ENCODE measurements at places on chromosomes 2 and 18. TPM values are rescaled to one million over a fixed set of nuclear protein-coding genes. Genes with fewer than 3 reads are reported as not detected.

The SERPINB12 gene
- total RNA-seq: not detected

The TSPYL6 gene
- 0.31 TPM for total RNA-seq

The IL1F10 gene
- not detected for total RNA-seq

The HRH4 gene
- total RNA-seq: not detected

The GNAL gene
- total RNA-seq: 49.8 TPM

The CTNNA2 gene
- 261 TPM for total RNA-seq

The HOXD13 gene
- not detected for total RNA-seq

The ABHD1 gene
- total RNA-seq: 0.31 TPM

The SDC1 gene
- 9.0 TPM for total RNA-seq

The SH3BP4 gene
- 5.5 TPM for total RNA-seq

The SERPINB10 gene
- not detected for total RNA-seq

The CCNYL1 gene
- total RNA-seq: 46.5 TPM

The CFLAR gene
- total RNA-seq: 35.1 TPM

The GPR35 gene
- 0.31 TPM for total RNA-seq

The TMEM37 gene
- not detected for total RNA-seq

The CRYGC gene
- not detected for total RNA-seq

The OR6B2 gene
- not detected for total RNA-seq

The COMMD1 gene
- total RNA-seq: 37.3 TPM

The TRABD2A gene
- 1.1 TPM for total RNA-seq

The FTCDNL1 gene
- 3.3 TPM for total RNA-seq

The PRSS56 gene
- total RNA-seq: not detected

The HAAO gene
- 0.62 TPM for total RNA-seq

The ADCYAP1 gene
- 6.4 TPM for total RNA-seq

The TUBA3D gene
- total RNA-seq: not detected

The WNT10A gene
- not detected for total RNA-seq

The CERKL gene
- total RNA-seq: 1.1 TPM

The TANC1 gene
- total RNA-seq: 8.9 TPM

The ARL5A gene
- 87.7 TPM for total RNA-seq

The BMP10 gene
- not detected for total RNA-seq

The INHBB gene
- total RNA-seq: 5.0 TPM

The HEATR5B gene
- 126 TPM for total RNA-seq

The PRKAG3 gene
- not detected for total RNA-seq

The CHRNA1 gene
- total RNA-seq: not detected

The STRADB gene
- 106 TPM for total RNA-seq

The ZAP70 gene
- total RNA-seq: 1.1 TPM

The RAB17 gene
- 0.16 TPM for total RNA-seq

The CSRNP3 gene
- total RNA-seq: 246 TPM

The ERFE gene
- 1.6 TPM for total RNA-seq

The SUMO1 gene
- total RNA-seq: 172 TPM

The ADGRF3 gene
- 0.16 TPM for total RNA-seq

All from occipital lobe (tissue), 3 donors.